H7 (cell line): ENCODE measurements at places on chromosomes 5 and 9.

DNA sequence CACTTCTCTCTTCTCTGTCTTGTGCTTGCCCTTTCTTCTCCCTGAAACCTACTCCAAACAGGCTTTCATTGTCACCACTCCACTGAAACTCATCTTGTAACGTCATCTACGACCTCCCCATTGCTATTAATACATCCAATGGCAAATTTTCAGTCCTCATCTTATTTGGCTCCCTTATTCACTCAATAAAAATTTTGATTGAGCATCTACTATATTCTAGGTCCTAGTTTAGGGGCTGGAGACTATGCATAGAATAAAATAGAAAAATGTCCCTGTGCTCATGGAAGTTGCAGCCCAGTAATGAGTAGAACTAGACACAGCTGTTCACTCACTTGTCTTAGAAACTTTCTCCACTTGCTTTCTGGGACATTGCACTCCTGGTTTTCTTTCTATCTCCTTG lies 24.9 kb upstream of the FSTL4 start:
- no peak for DNase-seq

- peak; percentile 95 for DNase-seq
Measured at GRCh38 chr9:98974994-98975712, 31.4 kb downstream of the COL15A1 start.

DNA sequence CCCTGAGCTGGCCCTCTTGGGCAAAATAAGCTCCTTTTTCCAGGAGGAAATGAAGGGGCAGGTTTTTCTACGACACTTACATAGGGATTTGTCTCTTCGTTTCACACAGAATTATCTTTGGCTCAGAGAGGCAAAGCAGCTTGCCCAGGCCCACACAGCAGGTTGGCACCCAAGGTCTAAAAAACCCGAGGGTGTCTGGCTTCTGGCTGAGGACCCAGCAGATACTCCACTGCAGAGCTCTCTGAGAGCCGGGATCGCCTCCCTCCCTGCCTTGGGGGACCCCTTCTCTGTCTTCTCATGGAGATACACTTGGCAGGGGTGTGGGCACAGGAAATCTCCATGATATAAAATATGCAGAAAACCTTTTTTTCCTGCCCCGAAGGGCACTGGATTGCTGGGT lies 29.0 kb upstream of the LHX2 start:
- DNase-seq: no peak

DNA sequence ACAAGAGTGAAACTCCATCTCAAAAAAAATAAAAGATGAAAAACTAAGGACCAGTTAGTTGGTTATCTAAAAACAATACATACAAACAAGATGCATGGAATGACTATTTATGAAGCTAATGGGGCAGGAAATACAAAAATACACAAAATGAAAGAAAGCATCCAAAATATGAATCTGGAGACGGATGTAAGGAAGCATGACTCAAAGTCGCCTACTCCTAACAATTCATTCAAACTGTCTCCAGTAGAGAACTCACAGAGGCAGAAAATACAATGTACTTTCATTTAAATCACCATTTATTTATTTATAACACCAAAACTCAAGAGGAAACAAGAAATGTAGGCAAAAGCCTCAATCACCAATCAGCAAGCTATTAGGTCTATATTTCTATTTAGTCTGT lies 68.4 kb downstream of the SCAI start:
- DNase-seq: no peak

- no peak for DNase-seq
Measured at GRCh38 chr9:91421971-91422757, 1.5 kb downstream of the NFIL3 start.

- no peak for DNase-seq
Measured at GRCh38 chr5:96911139-96911538, 24.7 kb upstream of the LNPEP start.

DNA sequence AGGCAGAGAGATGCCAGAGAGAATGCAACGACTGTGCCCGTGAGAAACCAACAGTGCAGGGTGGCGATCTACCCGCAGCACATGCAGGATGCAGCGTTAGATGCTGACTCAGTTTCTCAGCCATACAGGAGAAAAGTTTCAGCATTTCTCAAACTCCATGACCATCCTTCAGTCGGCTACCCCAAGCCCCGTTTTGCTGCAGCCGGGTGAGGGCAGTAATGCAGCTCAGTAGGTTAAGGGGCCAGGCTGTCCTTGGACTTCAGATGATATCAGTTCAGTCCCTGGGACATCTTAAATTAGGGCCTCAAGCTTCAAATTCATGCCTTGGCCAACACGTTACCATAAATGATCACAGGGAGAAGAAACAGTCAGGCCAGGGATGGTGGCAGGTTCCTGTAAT lies 125.5 kb downstream of the PALM2AKAP2 start:
- DNase-seq: no peak

DNA sequence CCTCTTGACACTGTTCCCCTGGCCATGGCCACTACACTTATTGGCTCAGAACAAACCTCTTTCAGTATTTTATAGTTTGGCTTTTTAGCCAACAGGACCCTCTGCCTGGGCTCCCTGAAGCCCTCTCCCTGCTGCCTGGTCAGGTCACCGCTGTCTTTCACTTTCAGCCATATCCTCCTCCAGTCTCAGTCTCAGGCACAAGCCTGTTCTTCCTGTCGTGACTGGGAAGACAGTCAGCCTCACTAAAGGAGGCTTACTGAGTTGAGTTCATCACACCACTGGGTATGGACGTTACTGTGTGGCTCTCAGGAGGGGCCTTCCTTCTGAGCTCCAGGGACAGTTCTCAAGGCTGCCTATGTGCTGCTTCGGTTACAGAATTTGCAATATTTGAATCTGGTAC lies 2.0 kb downstream of the QSOX2 start:
- DNase-seq: no peak

- no peak for DNase-seq
Measured at GRCh38 chr5:147754372-147755122, 28.0 kb downstream of the JAKMIP2 start.

GRCh38 chr5:859391-859790 lies 8.6 kb upstream of the ZDHHC11 start:
- no peak for DNase-seq

GRCh38 chr5:78300464-78301045 lies 6.1 kb upstream of the AP3B1 start:
- no peak for DNase-seq

DNA sequence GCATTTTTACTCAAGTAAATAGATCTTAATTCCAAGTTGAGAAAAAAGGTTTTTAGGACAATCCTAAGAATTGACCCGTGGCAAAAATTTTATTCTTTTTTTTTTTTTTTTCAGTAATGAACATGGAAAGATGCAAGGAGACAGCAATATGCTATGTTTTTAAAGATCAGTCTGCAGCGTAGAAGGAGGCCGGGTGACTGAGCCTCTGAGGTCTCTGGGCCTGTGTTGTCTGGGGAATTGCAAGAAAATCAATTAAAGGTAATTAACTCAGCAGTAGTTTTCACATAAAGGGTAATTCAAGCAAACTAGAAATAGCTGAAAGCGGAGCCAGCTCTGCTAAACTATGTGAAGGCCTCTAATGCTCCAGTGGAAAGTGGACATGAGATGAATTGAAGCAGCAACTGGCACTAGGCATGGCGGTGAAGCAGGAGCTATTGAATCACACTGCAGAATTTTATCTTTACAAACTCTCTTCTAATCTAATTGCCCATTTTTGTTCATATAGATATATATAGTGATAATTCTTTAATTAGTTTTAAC lies 285.2 kb upstream of the ITGA1 start:
- no peak for DNase-seq

DNA sequence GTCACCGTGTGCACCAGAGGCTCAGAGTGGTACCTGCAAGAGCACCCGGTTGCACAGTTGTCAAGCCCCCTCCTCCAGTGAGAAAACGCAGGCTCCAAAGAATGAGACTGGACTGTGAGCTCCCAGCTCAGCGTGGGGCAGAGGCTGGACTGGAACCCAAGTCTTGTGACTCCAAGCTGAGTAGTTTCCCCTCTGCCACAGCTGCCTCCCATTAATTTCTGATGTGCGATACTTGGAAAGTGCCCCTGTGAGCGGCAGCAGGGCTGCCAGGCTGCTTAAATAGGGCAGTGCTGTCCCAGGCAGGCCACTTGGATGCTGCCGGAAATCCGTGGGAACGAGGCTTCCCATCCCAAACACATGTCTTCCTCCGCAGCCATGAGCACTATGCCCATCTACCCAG lies 62.2 kb upstream of the ANGPTL2 start:
- DNase-seq: no peak

- DNase-seq: no peak
Measured at GRCh38 chr9:125416517-125416916, 154.9 kb downstream of the GAPVD1 start.

DNA sequence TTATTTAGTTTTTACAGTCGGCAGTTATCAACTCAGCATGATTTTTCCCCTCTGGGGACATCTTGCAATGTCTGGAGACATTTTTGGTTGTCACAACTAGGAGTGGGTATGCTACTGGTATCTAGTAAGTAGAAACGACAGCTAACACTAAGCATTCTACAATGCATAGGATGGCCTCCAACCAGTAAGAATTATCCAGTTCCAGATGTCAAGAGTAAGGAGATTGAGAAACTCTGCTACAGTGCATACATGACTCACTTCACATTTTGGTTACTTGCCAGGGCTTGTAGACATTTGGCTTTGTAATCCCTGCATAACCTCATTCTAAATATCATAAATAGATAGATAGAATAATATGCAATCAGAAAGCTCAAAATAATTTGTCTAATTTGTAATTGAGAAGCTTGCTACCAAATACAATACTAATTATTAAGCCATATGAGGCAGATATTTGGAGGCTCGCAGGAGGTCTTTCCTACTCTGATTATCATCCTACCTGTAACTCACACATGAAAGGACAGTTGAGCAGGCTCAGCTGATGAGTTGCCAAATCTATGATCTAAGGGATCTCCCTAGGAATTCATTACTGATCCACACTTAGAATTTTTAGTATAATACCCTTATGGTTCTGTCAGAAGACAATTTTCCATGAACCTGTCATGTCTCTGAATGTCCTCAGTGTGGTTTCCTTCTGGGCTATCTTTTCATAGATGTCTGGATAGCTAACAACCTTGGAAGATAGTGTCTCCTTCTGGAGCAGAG lies 346.9 kb upstream of the TLE4 start:
- no peak for DNase-seq

GRCh38 chr9:75664597-75664996 lies 225.9 kb upstream of the PCSK5 start:
- no peak for DNase-seq

DNA sequence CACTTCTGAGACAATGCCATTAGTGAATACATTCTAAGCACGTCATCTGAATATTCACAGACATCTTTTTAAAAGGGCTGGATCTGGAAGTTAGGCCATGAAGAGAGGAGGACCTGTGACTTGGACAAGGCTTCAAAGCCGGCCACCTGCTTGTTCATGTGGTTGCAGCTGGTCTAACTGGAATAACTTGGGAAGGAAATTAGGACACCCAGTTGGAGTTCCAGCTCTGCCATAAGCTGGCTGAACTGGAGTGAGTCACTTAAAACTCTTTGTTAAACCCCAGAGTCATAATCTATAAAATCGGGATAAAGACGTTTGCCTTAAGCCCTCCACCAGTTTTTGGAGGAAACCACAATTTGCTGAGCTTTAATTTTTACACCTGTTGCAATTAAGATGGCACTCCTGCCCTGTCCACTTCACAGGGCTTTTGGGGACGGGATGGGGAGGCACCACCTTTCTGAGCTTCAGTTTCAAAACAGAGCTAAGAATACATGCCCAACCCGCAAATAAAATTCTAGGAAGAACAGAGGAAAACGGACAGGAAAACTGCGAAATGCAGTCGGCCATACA lies 536 bp upstream of the STX17 start:
- DNase-seq: no peak

DNA sequence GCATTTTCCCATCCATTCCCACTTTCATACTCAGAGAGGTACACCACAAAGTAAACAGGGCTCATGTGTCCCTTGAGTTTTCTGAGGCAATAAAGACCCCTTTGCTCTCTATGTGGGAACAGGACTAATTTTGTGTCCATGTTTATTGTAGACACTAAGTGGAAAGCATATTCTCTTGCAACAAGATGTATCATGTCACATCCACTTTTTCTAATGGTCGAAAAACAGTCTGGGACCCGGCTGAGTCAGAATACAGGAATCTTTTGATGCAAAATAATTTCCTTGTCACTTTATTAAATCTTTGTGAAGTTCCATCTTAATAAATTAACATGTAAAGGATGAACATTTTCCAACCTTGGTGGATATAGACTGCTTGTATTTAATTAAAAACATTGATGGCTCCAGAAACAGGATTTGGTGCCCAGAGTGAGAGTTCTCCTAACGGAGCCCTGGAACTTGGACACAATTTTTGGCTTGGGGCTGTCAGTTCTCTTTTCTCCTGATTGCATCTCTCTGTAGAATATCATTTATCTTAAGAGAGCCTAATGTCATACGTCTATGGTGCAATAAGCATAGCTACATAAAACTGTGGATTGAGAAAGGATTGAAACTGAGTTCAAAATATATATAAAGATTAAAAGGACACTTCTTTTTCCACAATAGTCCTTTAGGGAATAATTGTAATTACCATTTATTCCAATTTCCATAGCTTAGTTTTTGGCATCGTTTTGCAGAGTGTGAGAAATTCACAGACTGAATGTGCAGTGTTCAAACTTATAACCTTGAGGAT lies 1116.7 kb upstream of the SEMA6A start:
- no peak for DNase-seq

GRCh38 chr5:74516211-74516636 lies 124.3 kb downstream of the ENC1 start:
- peak; percentile 28 for DNase-seq

GRCh38 chr5:93717162-93717561 lies 24.2 kb downstream of the POU5F2 start:
- DNase-seq: no peak

DNA sequence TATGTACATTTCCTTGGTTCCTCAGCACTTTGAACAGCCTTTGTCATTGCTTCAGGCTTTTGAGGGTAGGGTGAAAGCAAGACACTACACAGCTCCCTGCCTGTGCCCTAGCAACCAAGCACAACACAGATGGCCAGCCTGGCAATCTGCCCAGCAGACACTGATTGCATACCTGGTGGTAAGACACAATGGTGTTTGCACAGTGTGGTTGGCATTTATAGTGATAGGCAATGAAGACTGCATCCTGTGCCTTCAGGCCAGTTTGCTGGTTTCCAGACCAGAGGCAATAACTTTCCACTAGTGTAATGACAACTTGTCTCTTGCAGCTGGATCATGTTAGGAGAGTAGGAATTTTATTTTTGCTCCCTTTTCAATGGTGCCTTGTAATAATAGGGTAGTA lies 144.5 kb upstream of the TNC start:
- DNase-seq: no peak

- DNase-seq: no peak
Measured at GRCh38 chr5:88172847-88173758, 95.5 kb downstream of the TMEM161B start.

GRCh38 chr5:1420211-1421195 lies 24.7 kb downstream of the SLC6A3 start:
- no peak for DNase-seq

GRCh38 chr5:143019614-143020515 lies 249.7 kb downstream of the ARHGAP26 start:
- DNase-seq: peak; percentile 12
